Frontal cortex (tissue), 4 donors: ENCODE measurements at places on chromosomes 4 and X. TPM values are rescaled to one million over a fixed set of nuclear protein-coding genes. Genes with fewer than 3 reads are reported as not detected.

GRCh38 chr4:48016141-48017107, at the start of the genes CNGA1 and NIPAL1:
Gene CNGA1, minus strand, starts transcription at chr4:48016681. Its CDS starts 63,992 bp downstream, at chr4:47952689.
Gene NIPAL1, plus strand, starts transcription at chr4:48016772. Its CDS starts 68 bp downstream, at chr4:48016840.
- DNase-seq: peak; percentile 76

GIMD1 gene
- total RNA-seq: not detected

DNA sequence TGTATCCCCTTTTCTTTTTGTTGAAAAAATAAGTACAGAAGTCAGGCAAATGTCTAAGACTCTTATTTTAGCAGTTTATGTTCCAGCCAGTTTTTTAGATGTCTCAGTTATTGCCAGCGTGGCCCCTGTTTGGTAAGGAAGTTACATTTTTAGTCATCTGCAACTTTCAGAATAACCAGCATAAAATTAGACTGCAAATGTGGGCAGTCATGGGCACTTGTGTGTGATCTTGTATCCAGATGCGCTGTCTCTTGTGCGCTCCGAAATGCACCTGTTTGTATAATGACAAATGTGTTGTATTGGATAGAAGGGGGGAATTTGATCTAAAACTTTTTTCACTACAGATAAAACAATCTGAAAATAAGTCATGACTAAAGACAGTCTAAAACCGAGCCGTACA, 44.3 kb upstream of the CLCN4 start:
- peak; percentile 5 for DNase-seq

DNA sequence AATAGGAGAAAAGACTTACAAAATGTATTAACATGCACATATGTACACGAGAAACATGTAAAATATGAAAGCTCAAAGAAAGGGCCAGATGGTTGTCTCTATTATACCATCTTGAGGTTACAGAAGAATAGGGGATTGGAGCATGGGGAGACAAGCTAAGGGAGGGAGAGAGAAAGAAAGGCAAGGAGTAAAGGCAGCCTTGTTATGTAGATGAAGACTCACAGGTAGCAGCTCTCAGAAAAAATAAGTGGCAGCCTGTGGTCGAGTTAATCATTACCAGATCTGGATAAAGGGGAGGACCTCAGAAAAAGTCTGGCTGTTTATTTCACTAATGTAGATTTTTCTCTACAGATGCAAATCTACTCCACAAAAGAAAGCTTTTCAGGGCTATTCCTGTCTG, 26.6 kb upstream of the PPP1R2C start:
- DNase-seq: no peak

GRCh38 chrX:51336584-51336983, 4.0 kb downstream of the NUDT10 start:
- peak; percentile 18 for DNase-seq

GRCh38 chrX:38986586-38986985, 185.3 kb downstream of the MID1IP1 start:
- DNase-seq: no peak

XKRX gene
- not detected for total RNA-seq

GRCh38 chrX:65587616-65588526, 53.3 kb upstream of the LAS1L start:
- DNase-seq: no peak

RTL5 gene
- 4.1 TPM for total RNA-seq

DNA sequence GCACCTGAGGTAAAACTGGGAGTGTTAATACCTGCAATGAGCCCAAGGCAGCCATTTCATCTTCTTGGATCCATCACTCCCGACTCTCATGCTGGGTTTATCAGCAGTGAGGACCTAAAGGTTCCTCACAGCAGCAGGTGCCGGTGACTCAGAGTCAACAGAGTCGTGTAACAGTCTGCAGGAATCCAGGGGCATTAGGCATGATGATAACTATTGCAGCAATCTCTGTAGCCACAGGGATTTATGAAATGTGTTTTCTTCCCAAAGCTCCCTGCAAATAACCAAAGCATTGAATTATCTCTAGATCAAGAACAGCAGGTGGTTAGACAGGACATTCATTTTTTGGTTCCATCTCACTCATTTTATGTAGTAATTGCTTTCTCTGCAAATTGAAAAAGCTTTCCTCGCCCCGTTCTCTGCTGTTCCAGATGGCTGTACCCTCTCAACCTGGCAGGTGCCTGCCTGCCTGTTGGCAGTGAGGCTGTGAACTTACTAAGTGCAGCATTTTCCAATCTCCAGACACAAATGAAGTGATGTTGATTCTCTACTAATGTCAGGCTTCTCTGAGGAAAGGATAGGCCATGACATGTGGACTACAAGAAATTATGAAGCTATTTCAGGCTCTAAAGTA, 48.1 kb upstream of the TSPAN7 start:
- no peak for DNase-seq

GRCh38 chr4:90293320-90293719, 166.1 kb downstream of the CCSER1 start:
- DNase-seq: no peak

GRCh38 chr4:71133491-71133890, 140.0 kb downstream of the DCK start:
- DNase-seq: no peak

- no peak for DNase-seq
Measured at GRCh38 chrX:53729751-53730150, 43.2 kb upstream of the HUWE1 start.

- DNase-seq: no peak
Measured at GRCh38 chrX:130952266-130953043, 49.4 kb upstream of the ENOX2 start.
